ENCODE measurements at places on chromosomes 3 and 15. TPM values are rescaled to one million over a fixed set of nuclear protein-coding genes. Genes with fewer than 3 reads are reported as not detected.
A peak's percentile ranks its signal among the peaks of the same experiment; 100 is the strongest.

Gene SSUH2
- 1.9 TPM for polyA plus RNA-seq

Gene KIF9
- 7.3 TPM for polyA plus RNA-seq

DNA sequence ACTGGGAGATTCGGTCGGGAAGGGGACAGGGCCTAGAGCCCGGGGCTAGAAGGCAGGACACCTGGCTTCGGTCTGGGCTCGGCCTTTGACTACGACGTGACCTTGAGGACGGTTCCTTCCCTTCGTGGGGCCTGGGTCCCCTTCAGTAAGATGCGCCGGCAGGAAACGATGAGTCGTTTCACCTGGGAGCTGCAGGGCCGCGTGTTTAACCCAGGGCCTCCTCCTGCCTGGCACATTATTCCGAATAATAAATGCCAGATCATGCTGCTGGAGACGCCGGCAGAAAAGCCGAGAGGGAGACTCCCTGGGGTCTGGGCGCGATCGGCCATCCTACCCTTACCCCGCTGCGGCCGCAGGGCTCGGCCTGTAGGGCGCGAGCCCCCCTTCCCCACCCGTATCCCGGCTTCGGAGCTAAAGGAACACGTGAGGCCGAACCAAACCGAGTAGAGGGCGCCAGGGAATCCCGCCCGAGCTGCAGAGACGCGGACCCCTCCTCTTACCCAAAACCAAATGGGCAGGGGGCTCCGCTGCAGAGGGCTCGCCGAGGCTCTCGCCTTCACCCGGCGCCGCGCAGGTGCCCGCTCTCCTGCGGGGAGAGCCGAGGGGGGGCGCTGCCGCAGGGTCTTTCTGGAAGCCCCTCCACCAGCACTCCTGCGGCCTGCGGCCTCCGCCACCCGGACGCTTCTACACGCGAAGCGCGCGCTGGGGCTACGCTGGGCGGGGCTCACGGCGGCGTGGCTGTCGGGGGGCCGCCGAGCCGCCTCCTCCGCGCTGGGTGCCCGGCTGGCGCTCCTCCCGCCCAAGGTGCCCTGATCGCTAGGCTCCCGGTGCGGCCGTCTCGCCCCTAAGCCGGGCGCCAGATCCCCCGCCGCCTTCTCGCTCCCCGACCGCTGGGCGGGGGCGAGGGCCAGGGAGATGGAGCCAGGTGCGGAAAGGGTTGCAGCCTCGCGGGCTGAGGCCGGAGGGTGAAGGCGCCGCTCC, at the start of gene BDH1:
TSS of gene BDH1 (minus strand) at position 688 of the 981 bp plus-strand sequence. CDS start 9,525 bp downstream, outside the sequence.
- no peak for DNase-seq

- no peak for DNase-seq
These were observed 201.1 kb downstream of the AKAP13 start for GRCh38 chr15:85581495-85581894.

DNA sequence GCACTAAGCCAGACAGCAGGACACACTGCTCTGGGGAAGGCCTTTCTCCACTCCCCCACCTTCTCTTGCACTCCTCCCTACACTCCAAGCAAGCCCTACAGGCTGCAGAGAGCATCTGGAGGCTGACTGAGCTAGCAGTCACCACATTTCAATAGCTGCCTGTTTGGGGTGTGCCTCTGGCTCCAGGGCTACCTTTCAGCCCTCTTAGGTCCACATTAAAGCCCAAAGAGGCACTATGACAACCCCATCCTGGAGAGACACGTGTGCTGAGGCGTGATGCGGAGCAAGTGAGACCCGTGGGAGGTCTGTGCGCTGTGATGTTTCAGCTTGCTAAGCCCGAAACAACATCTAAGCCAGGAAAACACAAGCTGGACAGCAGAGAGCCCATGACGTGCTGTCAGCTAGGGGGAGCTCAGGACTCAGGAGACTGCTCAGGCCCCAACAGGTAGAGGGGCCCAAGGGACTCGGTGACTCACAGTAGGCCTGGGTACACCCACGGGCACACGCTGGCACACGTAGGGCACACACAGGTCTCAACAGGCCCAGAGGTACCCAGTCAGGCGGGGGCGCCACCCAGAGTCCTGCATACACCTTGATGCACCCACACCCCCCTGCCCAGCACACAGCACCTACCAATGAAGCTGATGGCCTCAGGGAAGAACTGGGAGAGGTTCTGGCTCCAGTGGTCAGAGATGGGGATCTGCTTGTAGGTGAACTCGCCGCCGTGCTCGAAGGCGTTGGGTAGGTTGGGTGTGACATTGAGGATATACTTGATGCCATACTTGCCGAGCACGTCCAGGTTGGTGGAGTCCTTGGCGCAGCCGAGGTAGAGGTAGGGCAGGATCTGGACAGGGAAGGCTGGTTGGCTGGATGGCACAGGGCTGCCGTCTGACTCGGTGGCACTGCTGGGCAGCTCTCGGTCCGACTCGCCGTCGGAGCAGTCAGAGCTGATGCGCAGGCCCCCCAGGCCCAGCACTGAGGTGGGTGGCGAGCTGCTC, 2.8 kb downstream of the DUSP7 start:
- DNase-seq = peak; percentile 67

GRCh38 chr15:63519548-63520178, 15.3 kb downstream of the USP3 start:
- no peak for DNase-seq

Measured in muscle of back (tissue), 13 donors.